ENCODE measurements at places on chromosomes 3 and 15. TPM values are rescaled to one million over a fixed set of nuclear protein-coding genes. Genes with fewer than 3 reads are reported as not detected.

Gene USP19
- total RNA-seq = 31.5 TPM

Gene CYP19A1
- 0.69 TPM for total RNA-seq

Gene CPLX3
- not detected for total RNA-seq

Gene SCAANT1
- total RNA-seq = not detected

Gene SLC2A2
- 0.03 TPM for total RNA-seq

Gene PRKAR2A
- 11.0 TPM for total RNA-seq

Gene METTL6
- 13.7 TPM for total RNA-seq

Gene TLR9
- not detected for total RNA-seq

Gene SERINC4
- total RNA-seq = not detected

Gene CXCR6
- total RNA-seq = not detected

Gene ACTRT3
- 4.3 TPM for total RNA-seq

Gene POPDC2
- total RNA-seq = 0.07 TPM

Gene ITPKA
- 1.4 TPM for total RNA-seq

Gene HCLS1
- not detected for total RNA-seq

Gene MYO5C
- total RNA-seq = not detected

Gene SLC22A14
- total RNA-seq = not detected

Gene RGMA
- total RNA-seq = 0.47 TPM

Gene PAQR5
- 8.9 TPM for total RNA-seq
